ENCODE measurements at places on chromosomes 6 and 20. TPM values are rescaled to one million over a fixed set of nuclear protein-coding genes. Genes with fewer than 3 reads are reported as not detected.
A peak's percentile ranks its signal among the peaks of the same experiment; 100 is the strongest.

DNA sequence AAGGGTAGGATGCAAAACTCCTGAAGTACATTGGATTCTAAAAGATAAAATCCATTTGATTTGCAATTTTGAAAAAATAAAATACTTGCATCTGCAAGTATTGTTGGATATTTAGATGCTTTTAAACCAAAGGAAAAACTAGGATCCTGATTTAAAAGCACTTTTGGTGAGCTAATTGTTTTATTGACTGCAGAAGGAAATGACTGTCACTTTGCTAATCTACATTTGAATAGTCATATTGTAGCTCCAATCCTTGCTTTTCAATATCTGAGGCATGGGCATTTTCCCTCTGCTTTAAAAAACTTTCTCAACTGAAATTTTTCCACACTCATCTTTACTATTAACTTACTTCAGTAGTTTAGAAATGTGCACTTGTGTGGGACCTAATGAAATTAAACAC, 74.1 kb downstream of the TRDN start:
- no peak for DNase-seq

Gene MUC22
- 0.04 TPM for polyA plus RNA-seq

- no peak for DNase-seq
These were observed 21.6 kb upstream of the ZBTB22 start for GRCh38 chr6:33339193-33339592.

Gene ZNF341
- polyA plus RNA-seq = 2.5 TPM

GRCh38 chr6:41535766-41536165, 10.4 kb upstream of the FOXP4 start:
- DNase-seq = no peak

- peak; percentile 24 for DNase-seq
These were observed 222.2 kb downstream of the PREX1 start for GRCh38 chr20:48605364-48606171.

DNA sequence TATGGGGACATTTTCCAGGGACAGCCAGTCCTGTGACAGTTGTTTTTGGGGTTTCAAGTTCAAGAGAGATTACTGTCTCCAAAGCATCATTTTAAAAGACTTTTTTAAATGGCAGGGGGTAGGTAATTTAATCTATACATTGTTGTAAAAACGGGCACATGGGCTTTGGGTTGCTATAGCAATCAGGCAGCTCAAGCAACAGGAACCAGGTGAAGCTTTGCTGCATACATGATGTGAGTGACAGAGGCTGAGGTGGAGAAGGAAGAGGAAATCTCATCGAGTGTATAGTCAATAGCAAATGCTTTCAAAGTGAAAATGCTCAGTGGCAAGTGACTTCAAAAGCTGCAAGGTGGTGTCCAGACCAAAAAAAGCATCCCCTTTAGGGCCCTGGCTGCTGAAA, 277.4 kb upstream of the JAG1 start:
- no peak for DNase-seq

Gene STX11
- polyA plus RNA-seq = 1.2 TPM

Gene NAPB
- 12.3 TPM for polyA plus RNA-seq

DNA sequence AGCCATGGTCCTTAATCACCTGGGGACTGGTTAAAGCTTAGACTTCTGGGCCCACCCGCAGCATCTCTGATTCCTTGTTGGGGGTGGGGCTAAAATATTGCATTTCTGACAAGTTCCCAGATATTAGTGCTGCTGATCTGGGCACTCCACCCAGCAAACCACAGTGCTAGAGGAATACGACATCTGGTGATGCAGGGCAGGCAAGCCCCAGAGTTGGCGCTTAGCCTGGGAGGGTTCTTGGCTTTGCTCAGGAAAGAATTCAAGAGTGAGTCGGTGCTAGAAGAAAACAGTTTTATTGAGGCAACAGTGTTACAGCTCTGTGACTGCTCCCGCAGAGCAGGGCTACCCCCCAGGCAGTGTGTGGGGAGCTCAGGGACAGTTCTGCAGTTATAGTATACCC, 210.7 kb downstream of the TFAP2C start:
- no peak for DNase-seq

Gene GPSM3
- 2.7 TPM for polyA plus RNA-seq

GRCh38 chr6:51553246-51554015, 534.0 kb downstream of the PKHD1 start:
- DNase-seq = no peak

DNA sequence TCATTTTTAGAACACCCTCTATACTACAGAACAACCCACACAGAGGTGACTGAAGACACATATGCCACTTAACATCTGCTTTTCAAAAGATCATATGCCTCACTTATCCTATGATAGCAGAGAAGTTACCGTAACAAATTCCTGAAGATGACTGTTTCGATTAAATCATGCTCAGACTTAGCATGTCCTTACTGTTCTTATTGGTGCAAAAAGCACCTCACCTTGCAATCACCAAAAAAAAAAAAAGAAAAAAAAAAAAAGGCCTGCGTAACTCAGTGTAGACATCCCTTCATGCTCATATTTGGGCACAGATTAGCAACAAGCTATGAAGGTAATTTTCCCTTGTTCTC, 17.7 kb upstream of the DST start:
- DNase-seq = no peak

DNA sequence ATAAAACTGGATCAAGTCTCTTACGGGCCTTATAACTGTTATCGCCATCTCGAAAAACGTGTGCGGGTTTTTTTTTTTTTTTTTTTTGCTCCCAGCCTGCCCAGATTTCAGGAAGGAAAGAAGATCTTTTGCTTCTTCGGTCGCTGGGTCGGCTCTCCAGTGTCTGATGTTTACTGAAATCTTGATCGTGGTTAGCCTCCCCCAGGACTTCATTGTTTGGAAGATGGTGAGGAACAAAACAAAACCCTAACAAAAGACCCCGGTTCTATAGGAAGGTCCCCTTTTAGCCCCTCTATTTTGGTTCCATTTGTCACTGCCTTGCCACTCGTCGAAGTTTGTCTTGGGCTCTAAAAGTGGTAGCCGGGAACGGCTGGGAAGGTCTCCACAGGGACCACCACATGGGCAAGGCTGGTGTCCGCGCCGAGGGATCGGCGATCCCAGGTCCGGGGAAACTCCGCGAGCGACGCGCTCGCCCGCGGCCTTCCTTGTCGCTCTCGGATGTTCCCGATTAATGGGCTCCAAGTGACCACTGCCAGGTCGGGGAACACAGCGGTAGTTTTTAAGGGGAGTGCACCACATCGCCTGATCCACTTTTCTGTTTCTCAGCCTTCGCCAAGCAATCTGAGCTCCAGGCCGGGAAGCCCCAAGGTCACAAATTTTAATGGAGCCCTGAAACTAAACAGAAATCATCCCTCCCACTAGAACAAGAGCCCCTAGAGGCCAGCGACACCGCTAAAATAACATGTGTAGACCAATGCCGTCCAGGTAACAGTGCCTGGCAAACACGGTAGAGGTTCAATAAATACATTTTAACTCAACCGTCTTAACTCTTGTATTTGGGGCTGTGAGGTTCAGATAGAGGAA, 27.0 kb downstream of the TRIM27 start:
- peak; percentile 74 for DNase-seq

DNA sequence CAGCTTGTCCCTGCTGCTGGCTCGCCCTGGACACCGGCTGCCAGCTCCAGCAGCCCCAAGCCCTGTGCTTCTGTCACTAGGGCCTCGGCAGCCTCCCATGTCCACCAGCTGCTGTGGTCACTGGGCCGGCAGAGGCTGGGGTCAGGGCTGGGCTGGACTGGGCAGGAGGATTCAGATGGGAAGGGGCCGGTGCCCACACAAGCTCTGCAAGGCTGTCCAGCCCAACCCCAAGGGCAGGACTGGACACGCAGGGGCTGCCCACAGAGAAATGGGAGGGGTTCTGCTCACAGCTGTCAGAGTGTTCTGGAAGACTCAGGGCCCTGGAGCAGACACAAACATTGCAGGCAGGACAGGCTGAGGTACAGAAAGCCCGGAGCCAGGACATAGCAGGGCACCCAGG, 65.6 kb downstream of the ADNP start:
- DNase-seq = no peak

Gene SLC26A8
- not detected for polyA plus RNA-seq

- no peak for DNase-seq
These were observed 83.1 kb upstream of the CBLN4 start for GRCh38 chr20:56088375-56088774.

DNA sequence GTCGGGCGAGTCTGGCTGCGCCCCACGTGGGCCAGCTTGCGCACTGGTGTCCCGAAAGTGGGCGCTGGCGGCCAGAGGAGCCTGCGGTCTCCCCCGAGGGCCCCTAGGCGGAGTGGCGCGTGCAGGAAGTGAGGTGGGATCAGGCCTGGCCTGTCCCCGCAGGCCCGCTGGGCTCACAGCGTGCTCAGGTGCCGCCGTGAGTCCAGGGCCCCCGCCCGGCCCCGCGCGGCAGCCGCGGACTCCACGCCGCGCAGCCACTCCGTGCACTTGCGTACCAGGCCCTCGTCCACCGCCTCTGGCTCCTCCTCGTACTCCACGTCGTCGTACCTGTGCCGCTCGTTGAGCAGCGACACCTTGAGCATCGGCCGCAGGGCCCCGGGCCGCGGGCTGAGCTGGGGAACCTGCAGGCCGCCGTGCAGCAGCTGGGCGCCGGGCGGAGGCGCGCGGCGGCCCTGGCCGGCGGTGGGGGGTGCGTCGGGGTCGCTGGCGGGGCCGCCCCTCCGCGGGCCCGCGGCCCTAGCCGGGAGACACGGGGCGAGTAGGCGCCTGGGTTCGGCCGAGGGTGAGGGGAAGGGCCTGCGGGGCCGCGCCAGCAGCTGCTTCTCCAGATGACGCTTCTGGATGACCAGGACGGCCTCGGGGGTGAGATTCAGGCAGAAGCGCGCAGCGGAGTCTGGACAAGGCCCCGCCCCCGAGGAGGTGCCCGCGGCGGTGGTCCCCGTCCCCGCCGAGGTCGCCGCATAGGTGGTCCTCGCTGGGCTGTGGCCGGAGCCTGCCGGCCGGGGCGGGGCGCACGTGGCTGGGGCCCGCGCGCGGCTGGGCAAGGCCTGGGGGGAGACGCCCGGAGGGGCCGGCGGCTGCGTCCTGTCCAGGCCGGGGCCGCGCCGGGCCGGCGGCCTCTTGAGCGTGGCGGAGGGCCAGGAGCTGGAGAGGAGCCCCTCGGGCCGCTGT, 835 bp downstream of the PRR18 start:
- DNase-seq = no peak

DNA sequence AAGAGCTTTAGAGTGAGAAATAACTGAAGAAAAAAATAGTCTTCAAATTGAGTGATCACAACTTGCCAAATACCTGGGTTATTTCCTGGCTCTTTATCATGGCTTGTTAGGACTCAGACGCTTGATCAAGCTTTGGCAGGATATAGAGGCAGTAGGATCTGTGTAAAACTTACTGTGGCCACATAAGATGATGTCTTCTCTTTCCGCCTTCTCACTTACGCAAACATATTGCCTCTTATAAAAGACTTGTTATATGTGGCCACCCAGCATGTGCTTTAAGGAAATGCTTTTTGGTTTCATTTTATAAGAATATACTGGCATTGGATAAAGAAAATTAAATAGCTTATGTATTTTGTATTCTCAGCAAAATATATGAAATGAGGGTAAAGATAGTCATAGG, 101.8 kb upstream of the AKIRIN2 start:
- DNase-seq = no peak

Gene BTN2A1
- polyA plus RNA-seq = 13.2 TPM

GRCh38 chr6:109808837-109809236, 117.7 kb downstream of the FIG4 start:
- no peak for DNase-seq

Gene LYRM4
- 19.1 TPM for polyA plus RNA-seq

- peak; percentile 64 for DNase-seq
These were observed 10.7 kb downstream of the SDC4 start for GRCh38 chr20:45337367-45338120.

Gene IPCEF1
- 0.17 TPM for polyA plus RNA-seq

Gene PRR18
- 0.03 TPM for polyA plus RNA-seq

Gene ULBP3
- polyA plus RNA-seq = 0.15 TPM

Gene SNRNP48
- 40.8 TPM for polyA plus RNA-seq

GRCh38 chr6:113763876-113764275, 93.3 kb upstream of the MARCKS start:
- no peak for DNase-seq

Gene ZNF165
- 0.35 TPM for polyA plus RNA-seq

Gene BMP6
- 0.96 TPM for polyA plus RNA-seq

Gene SALL4
- polyA plus RNA-seq = not detected

GRCh38 chr6:44154067-44154466, 4.6 kb upstream of the CAPN11 start:
- DNase-seq = no peak

DNA sequence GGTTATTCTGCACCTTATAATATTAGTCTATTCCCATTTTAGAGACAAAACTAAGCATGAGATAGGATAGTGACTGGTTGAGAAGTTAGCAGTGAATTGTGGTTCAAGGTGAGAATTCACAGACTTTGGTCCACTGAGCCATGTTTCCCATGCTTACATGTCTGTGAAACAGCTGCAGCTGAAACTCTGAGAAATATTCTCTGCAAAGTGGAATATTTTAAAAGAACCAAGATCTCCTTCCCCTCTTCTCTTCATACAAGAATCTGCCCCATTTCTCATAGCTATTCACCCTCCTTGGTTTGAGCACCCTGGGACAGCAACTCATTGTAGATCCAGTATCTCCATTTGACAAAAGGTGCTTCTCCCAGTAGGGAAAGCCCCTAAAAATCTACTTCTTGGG, 70.2 kb upstream of the TMEM170B start:
- DNase-seq = no peak

DNA sequence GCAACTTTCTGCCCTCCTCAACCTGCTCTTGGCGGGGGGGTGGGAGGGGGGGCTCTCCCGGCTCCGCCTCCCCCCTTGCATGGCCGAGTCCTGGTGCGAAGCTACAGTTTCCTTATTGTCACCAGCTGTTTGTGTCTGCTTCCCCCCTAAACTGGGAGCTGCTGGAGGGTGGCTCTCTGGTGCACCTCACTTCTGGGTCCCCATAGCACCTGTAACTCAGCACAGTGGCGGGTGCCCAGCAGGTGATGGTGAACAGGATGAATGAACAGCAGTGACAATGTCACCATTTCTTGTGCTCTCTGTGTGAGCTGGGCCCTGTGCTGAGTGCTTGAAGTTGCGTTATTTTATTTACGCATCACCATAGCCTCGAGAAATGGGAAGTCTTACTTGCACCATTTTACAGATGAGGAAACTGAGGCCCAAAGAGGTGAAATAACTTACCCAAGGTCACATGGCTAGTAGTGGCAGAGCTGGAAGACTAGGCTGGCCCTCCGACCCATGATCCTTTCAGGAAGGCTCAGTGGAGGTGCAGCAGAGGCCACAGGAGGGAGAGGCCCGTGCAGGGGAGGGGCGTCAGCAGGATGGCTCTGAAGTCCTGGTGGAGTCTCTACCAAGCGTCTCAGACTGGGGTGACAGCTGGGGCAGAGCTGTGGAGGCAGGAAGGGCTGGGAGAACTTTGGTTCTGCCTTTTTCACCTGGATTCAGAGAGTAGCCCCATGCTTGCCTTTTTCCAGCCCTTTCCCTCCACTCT, 41.8 kb downstream of the SRC start:
- no peak for DNase-seq

Gene EYS
- polyA plus RNA-seq = not detected

DNA sequence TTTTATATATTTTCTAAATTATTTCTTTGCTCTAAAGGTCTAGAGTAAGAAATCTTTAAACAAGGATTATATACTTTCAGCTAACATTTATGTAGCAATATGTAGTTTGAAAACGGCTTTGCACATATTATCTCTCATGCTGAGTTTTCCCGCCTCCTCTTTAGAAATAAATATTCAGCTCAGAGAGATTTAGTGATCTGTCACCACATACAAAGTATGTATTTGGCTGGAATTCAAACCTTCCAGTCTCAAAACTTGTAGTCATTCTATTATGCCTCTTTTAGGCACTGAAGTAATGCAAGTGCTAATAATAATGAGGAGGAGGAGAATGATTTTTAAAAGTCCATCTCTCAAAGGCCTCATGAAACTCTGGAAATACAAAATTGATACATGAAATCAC, 525.0 kb downstream of the GRIK2 start:
- no peak for DNase-seq

- no peak for DNase-seq
These were observed 577.1 kb downstream of the DOK5 start for GRCh38 chr20:55052459-55052858.

Gene C20orf204
- polyA plus RNA-seq = not detected

All from psoas muscle (tissue), 8 donors.